NCI-H1417 treated with DMSO at 0.1 percent for 48 hours (cell line): ENCODE measurements at places on chromosomes 6 and 20.
A peak's percentile ranks its signal among the peaks of the same experiment; 100 is the strongest.

DNA sequence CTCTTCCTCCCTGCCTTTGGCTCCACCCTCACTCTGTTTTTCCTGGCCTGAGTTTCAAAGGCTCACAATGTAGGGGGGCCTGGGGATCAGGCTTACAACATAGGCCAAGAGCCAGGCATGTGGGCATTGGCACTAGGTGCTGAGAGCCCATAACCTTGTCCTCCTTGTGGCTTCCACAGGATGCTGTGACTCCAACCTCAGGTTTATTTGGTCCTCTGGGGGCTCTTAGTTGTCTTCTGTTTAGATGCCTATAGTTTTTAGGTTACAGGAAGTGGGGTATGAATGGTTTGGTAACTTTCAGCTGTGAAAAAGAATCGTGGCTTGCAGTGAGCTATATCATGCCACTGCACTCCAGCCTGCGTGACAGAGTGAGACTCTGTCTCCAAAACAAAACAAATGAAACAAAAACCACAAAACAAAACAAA is 25.6 kb downstream of the MMP24 start:
- DNase-seq = no peak

DNA sequence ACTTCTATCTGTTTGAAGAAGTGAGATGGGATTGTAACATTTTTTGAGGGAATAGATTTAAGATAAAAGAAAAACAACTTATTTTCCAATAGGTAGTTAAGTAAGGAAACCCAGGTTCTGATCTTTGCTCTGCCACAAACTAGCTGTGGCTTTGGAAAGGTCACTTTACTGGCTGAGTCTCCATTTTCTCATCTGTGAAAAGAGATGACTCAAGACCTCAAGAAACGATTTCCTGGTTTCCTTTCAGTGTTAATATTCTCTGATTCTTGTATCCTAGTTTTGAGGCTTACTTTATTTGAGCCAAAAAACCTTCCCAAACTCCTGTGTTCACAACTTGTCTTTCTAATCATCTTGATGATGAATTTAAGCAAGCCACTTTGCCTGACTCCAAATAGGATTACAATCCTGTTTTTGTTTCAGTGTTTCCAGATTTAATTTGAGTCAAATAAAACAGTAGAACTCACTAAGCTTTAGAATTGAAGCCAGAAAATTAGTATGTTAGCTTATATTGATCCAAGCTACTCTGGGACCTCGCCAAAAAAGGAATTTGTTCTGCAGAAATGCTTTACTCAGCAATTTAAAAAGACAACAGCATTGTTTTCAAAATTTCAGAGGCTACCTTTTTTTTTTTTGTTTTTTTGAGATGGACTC is 51.1 kb downstream of the ENPP1 start:
- no peak for DNase-seq

- peak; percentile 69 for DNase-seq
Measured at GRCh38 chr6:166627875-166628801, 1.1 kb upstream of the RPS6KA2 start.

DNA sequence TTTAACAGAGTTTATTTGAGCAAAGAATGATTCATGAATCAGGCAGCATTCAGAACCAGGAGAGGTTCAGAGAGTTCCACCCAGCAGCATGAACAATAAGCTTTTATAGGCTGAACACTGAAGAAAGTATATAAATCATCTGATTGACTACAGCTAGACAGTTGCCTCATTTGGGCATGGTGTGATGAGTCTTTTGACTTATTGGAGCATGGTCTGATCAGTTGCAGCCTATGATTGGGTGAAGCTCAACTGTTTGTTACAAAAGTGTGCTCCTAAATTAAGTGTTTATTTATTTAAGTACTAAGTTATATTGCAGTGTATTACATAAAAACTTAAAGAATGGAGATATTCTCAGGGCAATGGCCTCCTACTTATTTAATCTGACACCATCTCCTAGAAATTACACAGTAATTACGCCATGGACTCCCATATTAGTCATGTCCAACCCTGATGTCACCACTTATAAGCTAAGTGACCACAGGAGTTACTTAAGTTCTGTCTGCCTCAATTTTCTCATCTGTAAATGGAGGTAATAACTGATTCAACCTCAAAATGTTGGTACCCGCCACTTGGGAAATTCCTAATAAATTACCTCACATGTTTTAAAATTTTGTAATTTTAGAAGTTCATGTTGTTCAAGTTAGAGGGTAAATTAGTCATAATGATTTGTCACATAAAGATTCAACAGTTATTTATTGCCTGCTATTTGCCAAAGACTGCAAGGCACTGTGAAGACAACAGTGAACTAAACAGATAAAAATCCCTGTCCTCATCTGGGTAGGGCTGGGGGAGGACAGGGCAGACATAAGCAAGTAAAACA is 15.2 kb upstream of the ROS1 start:
- no peak for DNase-seq

DNA sequence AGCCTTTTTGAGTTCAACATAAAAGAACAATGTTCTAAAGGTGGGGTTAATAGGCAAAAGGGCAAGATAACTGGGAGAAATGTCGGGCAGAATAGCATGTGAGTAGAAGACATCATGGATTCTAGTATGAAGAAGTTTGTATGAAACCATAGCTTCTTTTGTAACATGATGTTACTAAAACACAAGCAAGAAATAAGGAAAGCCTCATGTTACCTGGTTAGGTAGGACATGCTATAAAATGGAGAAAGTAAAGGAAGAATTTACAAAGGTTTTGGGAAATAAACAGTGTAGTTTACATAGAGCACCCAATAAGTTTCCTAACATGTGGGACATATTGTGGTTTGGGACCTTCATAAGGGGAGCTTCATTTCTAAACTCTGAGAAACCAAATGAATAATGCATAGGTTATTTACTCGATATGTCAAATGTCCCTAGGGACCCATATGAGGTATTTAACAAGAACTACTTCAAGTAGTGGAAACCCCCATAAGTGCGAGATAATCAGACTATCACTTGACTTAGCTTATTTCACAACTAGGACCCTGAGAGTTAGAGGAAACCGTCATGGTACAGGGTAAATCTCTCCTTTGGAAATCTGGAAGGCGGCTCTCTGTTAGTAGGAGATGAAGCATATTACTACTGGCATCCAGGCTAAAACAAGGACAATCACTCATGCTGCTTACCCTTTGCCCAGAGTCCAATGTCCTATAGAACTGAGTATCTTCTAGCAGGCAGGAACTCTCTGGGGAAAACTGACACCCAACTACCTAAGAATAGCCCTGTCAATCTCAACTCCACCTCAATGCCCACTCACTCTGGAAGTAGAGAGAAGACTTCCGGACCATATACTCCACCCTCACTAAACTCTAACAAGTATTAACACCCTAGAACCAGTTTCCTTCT is 57.5 kb downstream of the ILRUN start:
- DNase-seq = no peak

- no peak for DNase-seq
Measured at GRCh38 chr20:38863024-38863851, 57.7 kb downstream of the PPP1R16B start.

GRCh38 chr6:2641044-2641725 is 109.5 kb downstream of the MYLK4 start:
- DNase-seq = no peak

GRCh38 chr6:105642708-105643107 is 239.8 kb upstream of the PREP start:
- DNase-seq = no peak

- no peak for DNase-seq
Measured at GRCh38 chr20:38192323-38192885, 27.3 kb upstream of the TGM2 start.

DNA sequence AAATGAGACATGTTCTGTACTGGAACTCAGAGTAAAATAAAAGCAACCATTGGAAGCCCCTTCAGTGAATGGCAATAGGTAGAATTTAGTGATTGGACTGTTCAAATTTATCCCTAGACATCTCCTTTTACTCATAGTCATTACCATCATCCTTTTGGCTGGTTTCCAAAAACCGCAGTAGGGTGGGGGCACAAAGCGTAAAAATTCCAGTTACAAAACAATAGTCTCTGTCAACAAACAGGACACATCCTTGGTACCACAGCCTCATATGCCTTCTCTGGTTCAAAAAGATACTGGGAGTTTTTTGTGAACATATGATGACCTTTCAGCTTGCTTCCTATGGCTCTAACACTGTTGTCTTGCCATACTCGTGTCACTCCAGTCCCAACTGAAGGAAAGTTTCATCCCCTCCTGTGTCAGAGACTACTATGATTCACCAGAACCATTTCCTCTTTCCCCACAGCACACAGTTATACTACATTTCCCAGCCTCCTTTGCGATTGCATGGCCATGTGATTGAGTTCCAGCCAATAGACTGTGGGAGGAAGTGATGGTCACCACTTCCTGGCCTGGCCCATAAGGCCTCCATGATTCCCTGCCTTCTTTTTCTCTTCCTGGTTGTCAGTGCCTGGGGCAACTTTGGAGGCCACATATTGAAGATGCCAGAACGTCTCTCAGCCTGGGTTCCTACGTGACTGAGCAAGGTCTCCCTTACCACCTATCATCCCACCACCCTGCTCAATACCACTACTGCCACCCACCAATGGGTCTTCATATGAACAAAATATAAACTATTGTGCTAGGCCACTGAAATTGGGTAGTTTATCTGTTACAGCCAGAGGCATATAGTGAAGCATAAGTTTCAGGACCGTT is 162.4 kb downstream of the ID4 start:
- no peak for DNase-seq

DNA sequence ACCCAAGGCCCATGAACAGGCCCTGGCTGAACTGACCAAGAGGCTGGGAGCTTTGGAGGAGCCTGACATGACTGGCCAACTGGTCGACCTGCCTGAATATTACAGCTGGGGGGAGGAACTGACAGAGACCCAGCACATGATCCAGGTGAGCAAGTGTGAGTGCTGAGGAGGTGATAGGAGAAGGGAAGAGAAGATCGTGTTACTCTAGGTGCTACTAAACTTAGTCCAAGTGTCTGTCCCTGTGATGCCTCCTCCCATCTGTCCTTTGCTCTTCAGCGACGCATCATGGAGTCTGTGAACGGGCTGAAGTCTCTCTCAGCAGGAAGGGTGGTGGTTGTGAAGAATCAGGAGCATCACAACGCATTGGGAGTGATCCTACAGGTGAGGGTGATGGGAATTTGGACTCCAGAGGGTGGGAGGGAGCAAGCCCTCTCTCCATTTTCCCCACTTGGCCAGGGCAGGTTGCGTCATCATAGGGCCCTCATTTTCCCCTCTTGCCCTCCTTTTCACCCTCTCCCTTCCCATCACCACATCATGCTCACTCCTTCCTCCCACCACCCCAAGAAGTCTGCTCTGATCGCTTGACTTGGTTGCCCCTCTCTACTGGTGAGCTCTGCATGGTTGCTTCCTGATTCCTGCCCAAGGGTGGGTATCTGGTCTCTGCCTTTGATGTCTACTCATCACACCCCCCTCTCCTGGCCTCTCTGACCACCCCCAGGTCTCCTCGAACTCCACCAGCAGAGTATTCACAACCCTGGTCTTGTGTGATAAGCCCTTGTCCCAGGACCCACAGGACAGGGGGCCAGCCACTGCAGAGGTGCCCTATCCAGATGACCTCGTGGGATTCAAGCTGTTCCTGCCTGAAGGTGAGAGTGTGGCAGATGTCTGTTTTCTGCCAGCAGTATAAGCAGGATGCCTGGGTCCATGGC is 4.7 kb downstream of the DXO start:
- DNase-seq = no peak

GRCh38 chr6:18328540-18328939 is 58.6 kb upstream of the RNF144B start:
- DNase-seq = no peak

GRCh38 chr20:31758991-31759390 is 19.9 kb downstream of the TPX2 start:
- no peak for DNase-seq

- no peak for DNase-seq
Measured at GRCh38 chr20:12305188-12305950, 387.7 kb downstream of the BTBD3 start.

DNA sequence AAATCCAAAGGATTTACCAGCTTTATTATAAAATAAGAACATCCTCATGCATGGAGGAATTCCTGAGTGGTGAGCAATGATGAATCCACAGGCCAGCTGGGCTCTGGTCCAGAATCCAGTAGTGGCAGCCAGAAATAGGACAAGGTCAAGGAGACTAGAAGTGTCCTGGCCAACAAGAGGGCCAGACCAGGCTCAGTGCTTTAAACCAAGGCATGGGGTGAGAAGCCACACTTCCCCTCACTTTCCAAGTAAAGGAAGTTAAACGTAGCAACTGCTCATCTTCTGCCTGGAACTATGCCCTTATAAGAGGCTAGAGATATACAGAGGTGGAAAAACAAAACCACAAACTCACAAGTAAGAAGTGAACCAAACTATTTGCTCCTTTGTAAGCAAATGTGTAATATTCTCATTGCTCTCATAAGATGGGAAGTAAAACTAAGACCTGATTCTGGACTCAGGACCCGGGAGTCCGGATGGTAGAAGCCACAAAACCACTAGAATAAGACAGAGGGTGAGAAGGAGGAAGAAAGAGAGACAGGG is 253.2 kb downstream of the UST start:
- no peak for DNase-seq

DNA sequence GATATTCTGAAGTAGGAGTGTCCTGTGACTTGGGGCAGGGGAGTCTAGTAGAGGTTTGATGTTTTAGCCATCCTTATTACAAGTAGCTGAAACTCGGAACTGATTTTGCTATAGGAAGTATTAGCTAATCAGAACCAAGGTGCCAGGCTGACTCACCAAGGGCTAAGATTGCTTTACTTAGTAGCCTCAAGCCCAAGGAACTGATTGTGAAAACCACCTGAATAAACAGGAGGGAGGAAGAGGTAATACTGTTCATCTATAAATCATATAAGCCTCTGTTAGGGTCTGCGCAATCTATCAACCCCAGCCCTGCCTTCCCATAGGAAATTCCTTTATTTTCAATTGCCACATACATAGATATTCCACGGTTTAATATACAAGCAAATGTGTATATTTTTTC is 54.4 kb downstream of the GNAS start:
- DNase-seq = no peak

GRCh38 chr20:51412951-51413481 is 129.5 kb downstream of the NFATC2 start:
- no peak for DNase-seq

DNA sequence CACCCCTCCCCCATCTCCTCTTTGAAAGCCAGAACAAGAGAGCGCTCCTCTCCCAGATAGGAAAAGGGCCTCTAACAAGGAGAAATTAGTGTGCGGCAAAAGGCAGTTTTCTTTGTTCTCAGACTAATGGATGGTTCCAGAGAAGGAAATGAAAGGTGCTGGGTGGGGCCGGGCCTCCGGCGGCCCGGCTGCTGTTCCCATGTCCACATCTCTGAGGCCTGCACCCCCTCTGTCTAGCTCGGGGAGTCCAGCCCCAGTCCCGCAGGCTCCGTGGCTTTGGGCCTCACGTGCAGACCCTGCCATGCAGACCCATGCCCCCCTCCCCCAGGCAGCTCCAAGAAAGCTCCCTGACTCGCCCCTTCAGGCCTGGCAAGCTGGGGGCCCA is 35.8 kb upstream of the MRGBP start:
- DNase-seq = no peak

GRCh38 chr20:38231531-38232121 is 28.9 kb downstream of the KIAA1755 start:
- no peak for DNase-seq

DNA sequence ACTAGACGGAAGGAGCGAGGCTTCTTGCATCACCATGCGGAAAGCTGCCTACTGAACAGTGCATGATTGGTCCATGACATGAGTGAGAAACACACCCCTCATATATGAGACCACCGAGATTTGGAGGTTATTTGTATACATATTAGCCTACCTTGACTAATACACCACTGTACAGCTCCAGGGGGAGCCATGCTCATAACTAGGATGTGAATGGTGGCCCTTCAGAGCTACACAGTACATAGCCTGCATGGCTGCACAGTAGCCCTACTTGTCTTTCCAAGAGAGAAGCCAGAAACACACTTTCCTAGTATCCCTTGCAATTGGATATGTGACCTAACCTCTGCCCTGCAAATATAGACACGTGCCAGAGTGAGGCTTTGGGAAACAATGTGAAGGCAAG is 21.8 kb upstream of the MCUR1 start:
- no peak for DNase-seq
